ENCODE measurements at places on chromosomes 4 and X. TPM values are rescaled to one million over a fixed set of nuclear protein-coding genes. Genes with fewer than 3 reads are reported as not detected.
A peak's percentile ranks its signal among the peaks of the same experiment; 100 is the strongest.

The EREG gene
- total RNA-seq: not detected

DNA sequence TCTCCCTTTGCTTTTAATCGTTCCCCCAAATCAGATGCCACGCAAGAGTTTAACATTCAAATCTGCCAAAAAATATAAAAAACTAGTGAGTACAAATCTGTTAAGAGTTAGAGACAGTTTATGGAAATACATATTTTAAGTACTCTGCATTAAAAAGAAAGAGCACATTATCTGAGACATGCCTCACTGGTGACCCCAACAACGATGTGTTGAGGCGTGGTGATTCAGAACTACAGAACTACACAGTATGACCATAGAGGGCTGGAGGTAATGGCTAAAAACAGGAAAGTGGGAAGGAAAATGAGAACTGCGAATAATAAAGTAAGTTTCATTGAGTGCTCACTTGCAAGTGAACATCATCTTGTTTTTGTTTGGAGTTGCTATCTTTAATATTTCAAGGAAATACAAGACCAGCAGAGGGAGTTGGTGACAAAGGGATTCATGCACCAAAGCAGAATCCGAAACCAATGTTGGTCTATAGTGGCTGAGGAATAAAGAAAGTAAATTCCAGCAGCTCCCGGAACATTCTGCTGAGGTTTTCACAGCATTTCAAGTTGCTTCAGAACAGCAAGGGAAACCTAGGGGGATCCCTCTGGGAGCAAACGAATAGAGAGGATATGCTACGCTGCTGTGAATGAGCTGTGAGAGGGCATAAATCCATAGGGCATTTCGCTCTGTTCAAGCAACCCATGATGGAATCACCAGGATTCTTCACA, 92.2 kb downstream of the DCHS2 start:
- H3K4me3 ChIP-seq: no peak overlapping the region
- no peaks in the 10 kb centered on the region for H3K27me3 ChIP-seq
- DNase-seq: peak; percentile 29
- no peaks in the 10 kb centered on the region for H3K36me3 ChIP-seq
- H3K27ac ChIP-seq: no peak overlapping the region

- H3K27ac ChIP-seq: no peak overlapping the region
- no peak for DNase-seq
- H3K4me3 ChIP-seq: no peak overlapping the region
- no peaks in the 10 kb centered on the region for H3K27me3 ChIP-seq
These were observed 11.1 kb downstream of the TREX2 start for GRCh38 chrX:153434801-153435200.

DNA sequence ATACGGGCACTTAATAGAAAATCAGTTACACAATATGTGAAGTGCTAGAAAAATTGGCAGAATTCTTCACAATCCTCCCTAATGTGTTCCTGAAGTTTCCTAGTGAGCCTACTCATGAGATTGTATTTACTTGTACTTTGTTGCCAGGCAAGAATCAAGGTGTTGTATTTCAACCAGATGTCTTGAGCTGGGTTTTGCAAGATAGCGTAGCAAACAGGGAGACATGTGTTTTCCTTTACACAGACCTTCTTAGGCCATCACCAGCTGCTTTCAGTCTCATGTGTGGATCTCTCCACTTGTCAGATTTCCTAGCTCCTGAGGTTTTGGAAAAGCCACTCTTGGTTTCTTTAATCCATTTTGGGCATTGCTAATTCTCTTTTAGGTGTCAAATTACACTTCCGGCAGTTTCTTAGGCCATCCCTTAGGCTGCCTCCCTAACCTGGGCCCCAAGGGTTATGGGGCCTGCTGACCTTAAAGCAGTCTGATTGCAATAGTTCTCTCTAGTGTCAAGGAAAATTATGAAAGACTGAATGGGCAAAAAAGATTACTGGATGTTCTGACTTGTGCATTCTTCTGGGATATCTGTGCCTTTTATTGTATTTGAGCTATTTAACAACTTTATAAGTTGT, 12.2 kb upstream of the EDA start:
- no peak overlapping the region for H3K27ac ChIP-seq
- H3K36me3 ChIP-seq: no peaks in the 10 kb centered on the region
- no peaks in the 10 kb centered on the region for H3K27me3 ChIP-seq
- no peak overlapping the region for H3K4me3 ChIP-seq
- DNase-seq: peak; percentile 51

GRCh38 chr4:168882650-168883233, 127.3 kb downstream of the CBR4 start:
- no peaks in the 10 kb centered on the region for H3K27me3 ChIP-seq
- no peak for DNase-seq
- no peak overlapping the region for H3K27ac ChIP-seq
- H3K4me3 ChIP-seq: no peak overlapping the region

DNA sequence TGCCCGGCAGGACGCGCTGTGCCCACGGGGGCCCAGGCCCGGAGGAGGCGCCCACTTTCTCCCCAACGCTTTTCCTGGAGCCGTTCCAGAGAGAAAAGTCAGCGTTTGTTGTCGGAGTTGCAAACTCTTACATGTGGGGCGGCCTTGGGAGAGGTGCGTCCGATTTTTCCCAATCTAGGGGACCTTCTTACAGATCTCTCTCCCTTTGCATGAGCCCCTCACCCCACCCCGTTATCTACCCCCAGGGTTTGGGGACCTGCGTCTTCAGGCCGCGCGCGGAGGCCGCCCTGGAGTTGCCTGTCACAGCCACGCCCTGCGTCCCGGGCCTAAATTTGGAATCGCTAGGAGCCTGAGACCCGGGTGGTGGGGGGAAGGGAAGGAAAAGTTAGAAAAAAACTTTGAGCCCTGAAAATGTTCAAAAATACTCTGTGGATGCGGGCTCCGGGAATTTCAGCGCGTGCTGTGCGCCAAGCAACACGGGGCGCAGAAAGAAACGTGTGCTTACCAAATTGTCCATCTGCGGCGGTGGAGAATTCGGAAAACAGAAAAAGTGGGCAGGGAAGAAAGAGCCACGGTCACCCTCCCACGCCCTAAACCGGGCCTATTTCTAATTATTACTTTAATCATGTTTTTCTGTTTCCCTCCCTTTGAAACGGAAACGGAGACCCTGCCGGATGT, 587 bp downstream of the CD99 start:
- H3K4me3 ChIP-seq: peak overlapping the region; percentile 65
- DNase-seq: peak; percentile 49
- peaks cover 6% of the 10 kb centered on the region for H3K4me1 ChIP-seq
- no peak overlapping the region for H3K27ac ChIP-seq
- peaks cover 46% of the 10 kb centered on the region for H3K27me3 ChIP-seq

- no peak overlapping the region for H3K27ac ChIP-seq
- H3K4me1 ChIP-seq: peaks cover 16% of the 10 kb centered on the region
- no peaks in the 10 kb centered on the region for H3K36me3 ChIP-seq
These were observed 136.5 kb downstream of the RBM47 start for GRCh38 chr4:40493160-40493559.

The SLC25A53 gene
- 4.0 TPM for total RNA-seq

GRCh38 chr4:95510877-95511276, 37.9 kb downstream of the UNC5C start:
- H3K27me3 ChIP-seq: no peaks in the 10 kb centered on the region
- no peaks in the 10 kb centered on the region for H3K36me3 ChIP-seq
- H3K4me3 ChIP-seq: no peak overlapping the region
- H3K4me1 ChIP-seq: no peaks in the 10 kb centered on the region
- no peak for DNase-seq

DNA sequence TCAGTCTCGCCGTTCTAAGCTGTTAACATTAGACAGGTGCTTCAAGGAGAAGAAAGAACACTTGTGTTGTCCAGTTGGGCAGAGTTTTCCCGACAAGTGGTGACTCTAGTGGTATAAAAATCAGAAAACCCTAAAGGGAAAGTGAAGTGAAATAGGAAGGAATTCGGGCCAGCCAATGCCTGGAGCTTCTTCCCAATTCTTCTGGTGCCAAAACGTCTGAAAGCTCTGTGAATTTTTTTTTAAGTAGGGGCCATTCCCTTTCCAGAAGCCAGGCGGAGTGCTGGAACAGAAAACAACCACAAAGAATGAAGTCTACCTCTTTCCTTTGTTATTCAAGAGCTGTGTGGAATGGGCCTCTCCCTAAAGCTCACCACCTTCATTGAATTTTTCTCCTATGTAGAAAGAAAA, 43.1 kb upstream of the PPARGC1A start:
- H3K36me3 ChIP-seq: no peaks in the 10 kb centered on the region
- peak; percentile 36 for DNase-seq
- H3K4me3 ChIP-seq: no peak overlapping the region
- H3K27me3 ChIP-seq: no peaks in the 10 kb centered on the region

DNA sequence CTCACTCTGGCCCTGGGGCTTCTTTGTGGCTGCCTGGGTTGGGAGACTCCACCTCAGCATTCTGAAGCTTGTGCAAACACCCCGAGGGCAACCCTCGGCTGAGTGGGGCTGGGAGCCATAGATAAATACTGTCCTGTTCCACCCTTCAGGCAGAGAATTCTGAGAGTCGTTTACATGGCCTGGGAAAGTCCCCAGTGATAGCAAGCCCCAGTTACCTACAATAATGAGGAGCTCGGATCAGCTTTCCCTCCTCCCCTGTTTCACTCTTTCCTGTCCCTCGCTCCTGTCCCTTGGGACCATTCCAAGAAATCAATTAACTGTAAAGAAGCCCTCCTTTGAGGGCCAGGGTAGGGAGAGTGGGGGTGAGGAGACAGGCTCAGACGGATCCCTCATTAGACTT, 31.6 kb upstream of the DDX3X start:
- DNase-seq: peak; percentile 30
- H3K4me3 ChIP-seq: no peak overlapping the region
- no peaks in the 10 kb centered on the region for H3K36me3 ChIP-seq

- peaks cover 5% of the 10 kb centered on the region for H3K27me3 ChIP-seq
- DNase-seq: no peak
- no peak overlapping the region for H3K27ac ChIP-seq
- no peaks in the 10 kb centered on the region for H3K36me3 ChIP-seq
- no peak overlapping the region for H3K4me3 ChIP-seq
These were observed 22.0 kb upstream of the STK26 start for GRCh38 chrX:132001127-132001526.

DNA sequence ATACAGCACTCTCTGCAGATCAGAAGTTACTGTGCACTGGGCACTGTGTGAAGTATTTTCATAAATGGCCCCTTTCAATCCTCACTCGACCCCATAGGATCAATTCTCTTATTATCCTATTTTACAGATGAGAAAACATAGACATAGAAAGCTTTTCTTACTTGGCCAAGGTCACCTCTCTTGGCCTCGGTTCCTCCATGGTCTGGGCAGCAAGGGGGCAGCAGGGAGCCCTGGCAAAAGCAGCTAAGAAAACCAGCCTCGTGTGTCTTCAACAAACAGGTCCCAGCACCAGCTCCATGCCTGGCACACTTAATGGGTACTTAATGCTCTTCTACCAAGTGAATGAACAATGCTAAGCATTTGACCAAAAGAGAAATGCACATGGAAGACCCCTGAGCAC, 34.4 kb downstream of the BST1 start:
- H3K4me3 ChIP-seq: no peak overlapping the region
- no peak overlapping the region for H3K27ac ChIP-seq
- H3K4me1 ChIP-seq: no peaks in the 10 kb centered on the region
- no peaks in the 10 kb centered on the region for H3K27me3 ChIP-seq

- peaks cover 7% of the 10 kb centered on the region for H3K36me3 ChIP-seq
- DNase-seq: no peak
- H3K4me3 ChIP-seq: no peak overlapping the region
- no peak overlapping the region for H3K27ac ChIP-seq
- no peaks in the 10 kb centered on the region for H3K27me3 ChIP-seq
These were observed 64.3 kb upstream of the NR0B1 start for GRCh38 chrX:30373479-30373878.

DNA sequence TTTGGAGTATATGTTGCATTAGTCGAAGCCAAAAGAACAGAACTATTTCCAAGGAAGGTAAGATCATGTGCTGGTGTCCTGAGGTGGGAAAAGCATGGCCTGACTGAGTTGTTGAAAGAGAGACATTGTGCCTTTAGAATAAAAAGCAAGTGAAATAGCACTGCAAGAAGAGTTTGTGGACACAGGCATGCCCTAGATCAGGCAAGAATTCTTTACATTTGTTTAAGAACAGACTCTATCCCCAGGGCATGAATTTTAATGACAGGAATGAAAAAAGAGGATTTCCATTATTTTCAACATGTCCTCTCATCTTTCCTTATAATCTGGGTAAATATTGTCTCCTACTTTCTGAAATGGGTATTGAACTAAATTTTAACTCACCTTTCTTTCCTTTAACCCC, 516.2 kb upstream of the GALNT7 start:
- no peaks in the 10 kb centered on the region for H3K36me3 ChIP-seq
- H3K4me3 ChIP-seq: no peak overlapping the region
- peaks cover 4% of the 10 kb centered on the region for H3K4me1 ChIP-seq
- DNase-seq: no peak

The SLC2A9 gene
- total RNA-seq: not detected

GRCh38 chr4:1883583-1883982, 12.4 kb downstream of the NSD2 start:
- no peak for DNase-seq
- H3K27me3 ChIP-seq: no peaks in the 10 kb centered on the region
- H3K27ac ChIP-seq: no peak overlapping the region
- H3K4me1 ChIP-seq: peaks cover 8% of the 10 kb centered on the region

GRCh38 chr4:82989575-82990429, 20.8 kb downstream of the LIN54 start:
- H3K4me1 ChIP-seq: no peaks in the 10 kb centered on the region
- H3K36me3 ChIP-seq: no peaks in the 10 kb centered on the region
- H3K27ac ChIP-seq: no peak overlapping the region
- H3K27me3 ChIP-seq: no peaks in the 10 kb centered on the region

- no peaks in the 10 kb centered on the region for H3K27me3 ChIP-seq
- DNase-seq: peak; percentile 1
- H3K27ac ChIP-seq: no peak overlapping the region
- H3K36me3 ChIP-seq: no peaks in the 10 kb centered on the region
- no peaks in the 10 kb centered on the region for H3K4me1 ChIP-seq
- no peak overlapping the region for H3K4me3 ChIP-seq
These were observed 376.7 kb downstream of the GPM6A start for GRCh38 chr4:175435381-175435783.

GRCh38 chr4:74947798-74948197, 14.9 kb downstream of the PARM1 start:
- no peaks in the 10 kb centered on the region for H3K4me1 ChIP-seq
- no peaks in the 10 kb centered on the region for H3K36me3 ChIP-seq
- no peaks in the 10 kb centered on the region for H3K27me3 ChIP-seq
- H3K4me3 ChIP-seq: no peak overlapping the region
- no peak overlapping the region for H3K27ac ChIP-seq

The OTUD6A gene
- not detected for total RNA-seq

The PRDM5 gene
- 36.2 TPM for total RNA-seq

DNA sequence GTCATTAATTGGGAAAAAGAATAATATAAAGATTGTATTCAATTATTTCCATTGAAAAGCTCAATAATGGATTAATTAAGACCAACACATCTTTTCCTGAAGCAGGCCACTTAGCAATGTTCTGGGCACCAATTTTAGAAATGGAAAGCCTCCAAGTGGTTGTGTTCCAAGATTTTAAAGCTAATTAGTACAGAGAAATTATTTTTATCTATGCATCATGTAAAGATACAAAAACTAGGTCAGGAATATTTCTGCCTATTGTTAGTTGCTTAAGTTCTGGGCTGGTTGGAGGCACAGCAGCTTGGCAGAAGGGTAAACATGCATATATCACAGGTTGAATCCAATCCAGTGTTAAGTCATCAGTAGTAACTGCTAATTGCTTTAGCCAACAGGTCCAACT, 101.9 kb downstream of the RASL11B start:
- H3K4me3 ChIP-seq: no peak overlapping the region
- no peaks in the 10 kb centered on the region for H3K36me3 ChIP-seq
- H3K27ac ChIP-seq: no peak overlapping the region
- no peak for DNase-seq
- H3K4me1 ChIP-seq: peaks cover 6% of the 10 kb centered on the region

All from neural progenitor cell (in vitro differentiated cells).